Left cardiac atrium (tissue), 4 donors: ENCODE measurements at places on chromosomes 12 and 14. TPM values are rescaled to one million over a fixed set of nuclear protein-coding genes. Genes with fewer than 3 reads are reported as not detected.

DNA sequence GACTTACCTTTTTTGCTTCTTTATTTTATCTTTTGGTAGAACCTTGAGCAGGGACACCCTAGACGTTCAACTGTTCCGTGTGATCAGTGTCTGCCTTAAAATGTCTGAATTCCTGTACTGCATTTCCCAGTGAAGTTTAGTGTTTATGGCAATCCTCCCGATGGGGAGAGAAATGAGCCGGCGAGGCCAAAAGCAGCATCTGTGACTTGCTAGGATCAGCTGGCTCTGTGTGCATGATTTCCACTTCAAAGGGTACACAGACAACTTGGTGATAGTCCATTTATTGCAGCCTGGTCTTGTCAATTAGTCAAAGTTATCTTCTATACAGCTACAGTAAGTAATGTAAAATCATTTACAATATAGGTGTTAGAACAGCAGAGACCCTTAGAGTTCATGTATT, 768.5 kb downstream of the DIO2 start:
- DNase-seq: no peak

GRCh38 chr12:52050758-52051541, at the start of gene NR4A1:
Gene NR4A1, plus strand, starts transcription at chr12:52051442. Its CDS starts 2,887 bp downstream, at chr12:52054329.
- DNase-seq: peak; percentile 99

DNA sequence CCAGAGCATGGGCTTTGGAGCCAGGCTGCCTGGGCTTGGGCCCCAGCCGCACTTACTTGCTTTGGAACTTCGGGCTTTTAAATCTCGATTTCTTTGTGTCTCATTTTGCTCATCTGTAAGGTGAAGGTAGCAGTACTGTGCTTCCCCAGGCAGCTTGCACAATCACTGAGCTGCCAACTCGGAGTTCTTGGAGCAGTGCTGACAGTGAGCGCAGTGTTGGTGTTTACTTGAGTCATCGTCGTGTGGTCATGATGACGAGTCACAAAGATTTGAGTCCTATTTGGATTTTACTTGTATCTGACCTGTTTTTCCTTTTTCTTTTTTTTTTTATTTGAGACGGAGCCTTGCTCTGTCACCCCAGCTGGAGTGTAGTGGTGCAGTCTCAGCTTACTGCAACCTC, 31.3 kb upstream of the ATF1 start:
- DNase-seq: no peak

GRCh38 chr12:120705618-120706017, 4.6 kb upstream of the UNC119B start:
- no peak for DNase-seq

- no peak for DNase-seq
These were observed 67.6 kb downstream of the ARF6 start for GRCh38 chr14:49960453-49960852.

DNA sequence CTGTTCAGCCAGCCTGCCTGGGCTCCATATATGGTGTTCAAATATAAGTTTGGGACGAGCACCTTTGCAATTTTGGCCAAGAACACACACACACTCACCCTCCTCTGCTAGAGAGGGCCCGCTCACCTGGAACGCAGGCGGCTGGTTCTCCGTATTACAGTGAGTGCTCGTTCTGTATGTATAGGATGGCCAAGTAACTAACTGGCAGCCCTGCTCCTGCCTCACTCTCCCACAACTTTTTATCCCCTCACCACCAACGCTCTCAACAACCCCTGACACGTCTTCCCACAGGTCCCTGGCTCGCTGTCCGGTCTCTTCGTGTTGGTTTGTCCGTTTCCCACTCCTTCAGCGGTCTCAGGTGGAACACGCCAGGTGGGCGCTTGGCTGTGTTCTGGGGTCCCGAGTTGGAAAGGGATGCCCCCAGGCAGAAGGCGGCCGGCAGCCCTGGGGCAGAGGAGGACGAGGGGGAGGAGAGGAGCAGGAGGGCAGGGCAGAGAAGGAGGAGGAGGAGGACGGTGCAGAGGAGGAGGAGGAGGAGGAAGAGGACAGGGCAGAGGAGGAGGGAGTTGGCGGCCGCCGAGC, 398 bp upstream of the MSRB3 start:
- DNase-seq: no peak

GRCh38 chr12:42482748-42483520, 106.6 kb downstream of the PRICKLE1 start:
- DNase-seq: peak; percentile 84

DNA sequence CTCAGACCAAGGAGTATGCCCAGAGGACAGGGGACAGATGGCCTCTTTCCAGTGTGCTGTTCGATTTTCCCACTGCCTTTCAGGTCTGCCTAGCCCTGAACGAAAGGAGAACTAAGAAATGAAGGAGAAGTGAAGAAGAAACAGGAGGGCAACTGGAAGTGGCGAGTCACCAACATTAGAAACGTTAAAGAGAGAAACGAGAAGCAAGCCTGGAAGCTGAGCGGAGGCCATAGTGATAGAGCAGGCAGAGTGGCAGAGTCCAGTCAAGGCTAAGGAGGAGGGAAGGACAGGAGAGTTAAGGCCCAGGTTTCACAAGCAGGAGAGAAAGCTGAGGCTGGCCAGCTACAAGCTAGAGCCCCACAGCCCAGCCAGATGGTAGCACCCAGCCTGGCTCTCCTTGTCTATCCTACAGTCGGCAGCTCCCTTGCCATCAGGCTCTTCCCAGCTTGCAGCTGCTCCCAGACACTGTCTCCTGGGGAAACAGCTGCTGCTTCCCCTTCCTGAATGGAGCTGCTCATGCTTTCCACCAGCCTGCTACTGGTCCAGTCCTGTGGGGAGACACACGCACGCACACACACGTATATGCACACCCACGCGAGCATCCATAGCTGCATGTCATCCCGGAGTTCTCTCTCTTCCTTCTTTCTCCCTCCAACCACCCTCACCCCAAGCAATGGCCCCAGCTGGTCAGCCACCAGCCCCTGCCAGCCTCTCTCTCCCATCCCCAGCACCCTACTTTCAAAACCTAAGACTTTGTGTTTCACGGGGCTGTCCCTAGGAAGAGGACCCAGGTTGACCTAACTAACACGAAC, 139.7 kb upstream of the CCND2 start:
- no peak for DNase-seq

GRCh38 chr12:116222358-116222757, 55.1 kb downstream of the MED13L start:
- DNase-seq: peak; percentile 79

DNA sequence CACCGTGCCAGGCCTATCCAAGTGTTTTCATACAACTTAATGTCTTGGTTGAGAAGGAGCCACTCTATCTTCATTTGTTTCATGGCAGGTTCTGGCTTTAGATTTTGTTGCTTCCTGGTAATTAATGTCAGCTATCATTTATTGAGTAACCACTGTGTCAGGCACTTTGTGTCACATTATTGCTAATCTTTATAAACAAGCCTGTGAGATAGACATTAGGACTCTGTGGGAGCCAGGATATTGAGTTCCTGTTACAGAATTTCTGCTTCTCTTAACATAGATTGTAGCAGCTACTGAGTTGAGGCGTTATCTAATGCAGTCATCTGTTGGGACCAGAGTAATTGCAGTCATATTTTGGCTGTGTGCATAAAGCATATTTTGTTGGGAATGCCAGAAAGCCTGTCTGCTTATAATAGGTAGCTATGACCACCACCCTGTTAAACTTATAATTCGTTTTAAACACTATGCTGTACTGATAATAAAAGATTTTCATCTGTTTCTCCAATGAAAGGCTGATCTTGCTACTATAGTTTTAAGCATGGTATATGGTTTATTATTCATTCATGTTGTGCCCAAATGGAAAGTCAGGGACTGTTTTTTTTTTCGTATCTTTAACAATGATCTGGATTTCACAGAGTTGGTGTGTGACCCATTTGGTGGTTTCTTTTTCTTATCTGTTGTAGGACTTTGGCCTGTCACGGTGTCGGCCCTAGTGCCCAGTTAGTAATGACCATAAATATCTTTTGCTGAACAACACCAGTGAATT, 432.6 kb downstream of the PCNX1 start:
- no peak for DNase-seq

GRCh38 chr12:109768901-109769670, 55.5 kb downstream of the FAM222A start:
- DNase-seq: no peak

Gene GNB3
- 5.8 TPM for total RNA-seq

Gene KRT76
- not detected for total RNA-seq

Gene INHBC
- total RNA-seq: not detected

Gene PLA2G1B
- total RNA-seq: not detected

Gene SLC24A4
- total RNA-seq: 0.26 TPM
